CD4-positive, alpha-beta T cell treated with Interleukin-12 subunit alpha and Interleukin-12 subunit beta, for 1 hour (primary cell): ENCODE measurements at places on chromosomes 1 and 21.

GRCh38 chr1:27548858-27549719 is 54.9 kb downstream of the AHDC1 start:
- no peak for DNase-seq

- DNase-seq, result no peak
These were observed 83.1 kb upstream of the IRF2BP2 start for GRCh38 chr1:234692966-234693580.

DNA sequence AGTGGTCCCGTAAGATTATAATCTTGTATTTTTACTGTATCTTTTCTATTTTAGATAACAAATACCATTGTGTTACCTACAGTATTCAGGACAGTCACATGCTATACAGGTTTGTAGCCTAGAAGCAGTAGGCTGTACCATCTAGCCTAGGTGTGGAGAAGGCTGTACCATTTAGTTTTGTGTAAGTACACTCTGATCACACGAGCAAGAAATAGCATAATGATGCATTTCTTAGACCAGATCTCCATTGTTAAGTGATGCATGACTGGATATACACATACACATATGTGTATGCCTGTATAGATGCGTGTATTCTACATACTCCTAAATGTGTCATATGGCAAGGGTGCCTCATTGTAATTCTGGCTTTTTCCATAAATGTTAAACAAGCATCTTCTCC is 33.9 kb downstream of the GALNT2 start:
- DNase-seq, result no peak

DNA sequence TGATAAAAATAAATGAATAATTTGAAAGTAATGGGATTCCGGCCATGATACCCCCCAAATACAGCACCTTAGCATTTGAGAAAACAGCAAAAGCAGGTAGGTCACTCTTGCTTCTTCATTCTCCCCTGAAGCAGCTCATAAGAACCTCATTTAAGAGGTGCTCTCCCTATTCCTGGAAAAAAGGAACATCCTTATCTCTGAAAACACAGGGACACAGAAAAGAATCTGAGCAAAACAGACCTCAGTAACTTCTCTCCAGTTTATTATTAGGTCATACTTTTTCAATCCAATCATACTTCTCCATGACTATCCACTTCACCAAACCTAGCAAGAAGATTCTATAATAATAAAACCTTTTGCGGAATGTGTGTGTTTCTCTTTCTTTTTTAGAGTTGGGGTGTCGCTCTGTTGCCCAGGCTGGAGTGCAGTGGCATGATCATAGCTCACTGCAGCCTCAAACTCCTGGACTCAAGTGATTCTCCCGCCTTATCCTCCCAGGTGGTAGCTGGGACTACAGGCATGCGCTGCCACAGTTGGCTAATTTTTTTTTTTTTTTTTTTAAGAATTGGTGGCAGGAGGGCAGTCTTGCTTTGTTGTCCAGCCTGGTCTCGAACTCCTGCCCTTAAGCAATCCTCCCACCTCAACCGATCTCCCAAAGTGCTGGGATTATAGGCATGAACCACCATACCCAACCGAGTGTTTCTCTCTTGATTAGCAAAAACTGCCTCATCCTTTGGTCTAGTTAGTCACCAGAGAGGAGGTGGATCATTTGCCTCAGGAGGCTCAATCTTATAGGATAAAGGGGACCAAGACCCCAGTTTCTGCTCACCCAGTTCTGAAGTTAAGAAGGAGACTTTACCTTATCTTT is 10.6 kb upstream of the TRIM33 start:
- DNase-seq, result no peak

- no peak for DNase-seq
These were observed 76.5 kb downstream of the DHRS3 start for GRCh38 chr1:12541274-12542137.

DNA sequence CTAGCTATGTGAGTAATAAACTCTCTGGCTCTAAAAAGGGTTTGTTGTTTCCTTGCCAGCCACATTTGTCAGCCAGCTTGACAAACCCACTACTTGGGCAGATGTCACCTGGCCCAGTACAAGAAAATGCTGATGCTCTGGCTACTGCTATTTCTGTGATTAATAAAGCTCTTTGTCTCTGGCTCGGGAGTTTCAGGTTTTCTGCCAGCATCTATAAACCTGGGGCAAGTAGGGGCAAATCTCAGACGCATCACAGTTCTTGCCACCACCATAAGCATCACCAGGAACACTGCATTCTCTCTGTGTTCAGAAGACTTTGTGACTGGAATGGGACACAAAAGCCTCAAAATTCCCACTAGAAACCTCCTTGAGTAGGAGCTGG is 2.5 kb downstream of the ITLN2 start:
- no peak for DNase-seq
